ENCODE measurements at places on chromosomes 2 and 18.

DNA sequence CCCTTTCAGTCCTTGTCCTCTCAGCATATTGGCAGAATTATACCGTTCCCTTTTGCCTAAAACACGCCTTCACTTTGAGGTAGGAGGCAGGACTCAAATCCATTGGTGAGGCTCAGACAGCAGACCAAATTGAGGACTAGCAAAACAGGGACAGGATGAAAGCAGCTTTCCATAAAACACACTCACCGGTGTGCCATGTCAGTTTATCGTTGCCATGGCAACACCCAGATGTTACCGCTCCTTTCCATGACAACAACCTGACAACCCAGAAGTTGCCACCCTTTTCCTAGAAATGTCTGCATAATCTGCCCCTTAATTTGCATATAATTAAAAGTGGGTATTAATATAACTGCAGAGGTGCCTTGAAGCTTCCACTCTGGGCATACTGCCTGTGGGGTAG is 730.4 kb downstream of the METTL4 start:
- no peak for DNase-seq

DNA sequence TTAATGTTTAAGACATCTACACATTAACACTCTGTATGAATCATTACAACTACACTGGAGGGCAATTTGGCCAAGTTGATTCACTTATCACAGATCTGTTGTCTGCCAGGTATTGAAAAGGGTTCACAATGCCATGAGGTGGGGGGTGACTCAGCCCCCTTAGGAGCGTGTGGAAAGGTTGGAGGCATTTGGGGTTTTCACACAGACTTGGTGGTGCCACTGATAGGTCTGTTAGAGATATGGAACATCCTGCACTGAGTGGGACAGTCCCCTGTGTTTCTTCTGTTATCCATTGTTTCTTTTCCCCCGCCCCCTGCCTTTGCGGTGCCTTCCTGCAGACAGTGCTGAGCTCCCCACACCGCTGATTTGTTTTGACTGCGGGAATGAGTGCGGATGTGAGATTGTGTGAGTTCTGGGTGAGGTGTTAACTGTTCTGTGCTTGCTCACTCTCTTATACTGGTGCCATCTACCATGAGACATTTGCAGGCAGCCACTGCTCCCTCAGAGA is 9.3 kb upstream of the TSN start:
- no peak for DNase-seq

DNA sequence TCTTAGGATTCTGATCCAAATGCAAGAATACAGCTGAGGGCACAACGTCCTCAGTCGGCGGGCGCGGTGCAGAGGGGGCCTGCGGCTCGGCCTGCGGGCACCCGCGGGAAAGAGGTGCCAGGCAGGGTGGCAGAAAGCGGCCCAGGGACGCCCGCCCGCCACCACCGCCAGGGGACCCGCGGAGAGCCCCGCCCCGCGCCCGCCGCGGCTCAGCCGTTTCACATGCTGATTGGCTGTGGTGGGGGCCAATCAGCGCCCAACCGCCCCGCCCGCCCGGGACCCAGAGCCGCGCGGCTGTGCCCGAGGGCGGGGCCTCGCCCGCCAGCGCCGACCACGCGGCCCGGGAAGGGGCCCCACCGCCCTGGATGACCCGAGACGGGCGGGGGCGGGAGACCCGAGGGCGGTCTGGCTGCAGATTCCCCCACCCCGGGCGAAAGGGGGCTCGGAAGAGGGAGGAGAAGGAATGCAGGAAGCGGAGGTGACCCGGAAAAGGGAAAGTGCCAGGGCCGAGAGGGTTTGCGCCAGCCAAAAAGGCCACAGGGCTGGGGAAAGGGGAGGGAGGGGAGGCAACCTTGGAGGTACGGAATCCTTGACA is 8.0 kb downstream of the IRS1 start:
- DNase-seq = peak; percentile 89

DNA sequence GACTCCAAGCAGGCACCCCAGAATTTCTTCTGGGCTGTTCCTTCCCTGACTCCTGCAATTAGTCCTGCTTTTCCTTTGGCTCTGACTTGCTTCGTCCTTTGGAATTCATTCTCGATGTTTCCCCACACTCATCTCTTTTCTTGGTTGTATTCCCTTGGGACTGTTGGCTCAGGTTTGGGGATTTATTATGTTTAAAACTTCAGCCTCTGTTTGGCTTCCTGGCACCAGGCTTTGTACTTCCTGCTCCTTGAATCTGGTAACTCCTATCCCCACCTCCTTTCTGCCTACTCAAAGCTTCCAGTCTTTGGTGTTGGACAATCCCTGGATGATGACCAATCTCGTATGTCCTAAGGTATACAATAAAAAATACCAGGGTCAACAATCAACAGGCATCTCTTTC is 1.8 kb upstream of the KCNE4 start:
- DNase-seq = no peak

GRCh38 chr2:133166031-133166430 is 402.2 kb downstream of the NCKAP5 start:
- no peak for DNase-seq

GRCh38 chr2:119181391-119181790 is 22.8 kb upstream of the C1QL2 start:
- DNase-seq = no peak

- DNase-seq = no peak
These were observed 811.2 kb downstream of the RNF144A start for GRCh38 chr2:7728388-7728787.

DNA sequence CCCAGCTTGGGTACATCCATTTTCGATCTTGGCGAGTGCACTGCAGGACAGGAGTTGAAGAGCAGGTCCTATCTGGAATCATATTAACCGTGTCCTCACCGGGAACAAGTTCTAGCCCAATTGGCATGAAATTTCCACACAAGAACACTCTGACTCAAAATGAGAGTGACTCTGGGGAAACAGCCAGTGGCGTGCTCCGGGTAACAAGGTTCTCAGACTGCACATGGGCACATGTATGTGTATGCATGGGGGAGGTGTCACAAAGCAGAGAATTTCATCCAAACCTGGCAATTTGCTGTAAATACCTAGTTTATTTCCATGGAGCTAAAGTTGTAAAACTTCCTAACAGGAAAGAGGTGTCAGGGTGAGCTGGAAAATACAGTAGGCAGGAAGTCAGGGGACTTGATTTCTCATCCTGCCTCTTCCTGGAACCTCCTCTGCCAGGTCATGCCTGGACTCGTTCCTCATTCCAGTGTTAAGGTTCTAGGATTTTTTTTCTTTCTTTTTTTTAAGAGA is 1.7 kb downstream of the TUBB6 start:
- DNase-seq = no peak

DNA sequence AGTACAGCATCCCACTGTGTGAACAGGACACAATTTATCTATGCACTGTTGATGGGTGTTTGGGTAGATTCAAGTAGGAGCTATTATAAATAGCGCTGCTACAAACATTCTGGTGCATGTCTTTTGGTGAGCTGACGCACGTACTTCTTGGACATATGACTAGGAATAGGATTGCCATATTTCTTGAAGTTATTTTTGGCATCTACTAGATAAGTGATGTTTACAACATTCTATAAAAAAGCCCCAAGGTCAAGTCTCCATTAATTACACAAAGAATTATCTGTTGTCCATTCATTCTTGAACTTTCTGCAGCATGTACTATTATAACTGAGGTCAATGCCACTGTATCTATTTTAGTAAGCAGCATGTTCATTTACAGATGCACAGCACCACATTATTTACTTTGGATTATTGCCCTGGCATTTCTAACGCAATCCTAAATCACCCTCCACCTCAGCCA is 225.5 kb upstream of the TMEM200C start:
- DNase-seq = no peak

DNA sequence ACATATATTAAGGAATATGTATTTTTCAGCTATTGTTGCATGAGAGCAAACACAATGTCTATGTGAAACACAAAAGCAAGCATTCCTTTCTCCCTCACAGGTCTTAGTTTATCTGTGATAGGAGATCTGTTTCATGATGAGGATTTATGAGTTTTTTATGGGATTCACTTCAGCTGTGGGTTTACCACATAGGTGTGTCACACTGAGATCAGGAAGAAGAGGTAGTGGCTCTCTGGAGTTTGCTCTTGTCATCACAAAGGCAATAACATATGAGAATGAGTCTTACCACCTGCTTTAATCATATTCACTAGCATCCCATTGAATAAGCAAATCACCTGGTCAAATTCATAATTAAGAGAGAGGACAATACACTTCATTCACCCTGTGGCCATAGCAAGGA is 960.3 kb upstream of the SLC39A10 start:
- DNase-seq = no peak

- DNase-seq = no peak
These were observed 3.8 kb upstream of the SLC1A4 start for GRCh38 chr2:64985447-64985846.

- DNase-seq = no peak
These were observed 841.0 kb downstream of the RNF144A start for GRCh38 chr2:7758073-7758759.

DNA sequence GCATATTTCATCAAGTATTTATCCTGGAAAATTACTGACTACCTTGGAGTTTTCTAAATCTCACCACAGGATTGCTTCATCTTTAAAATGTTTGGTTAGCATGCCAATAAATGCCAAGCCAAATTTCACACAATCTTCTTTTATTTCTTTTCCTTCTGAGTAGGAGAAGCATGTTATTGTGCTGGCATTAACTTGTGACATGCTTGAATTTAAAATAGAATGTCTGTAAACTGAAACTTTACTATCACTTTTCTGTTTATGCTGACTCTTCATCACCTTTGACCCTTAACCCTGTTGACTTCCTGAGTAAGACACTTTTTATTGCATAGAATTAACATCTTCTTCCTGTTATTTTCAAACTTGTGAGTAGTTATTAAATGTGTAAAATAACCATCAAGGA is 56.2 kb upstream of the LRRTM4 start:
- DNase-seq = no peak

- DNase-seq = no peak
These were observed 586.6 kb upstream of the KLHL29 start for GRCh38 chr2:22798386-22798785.

DNA sequence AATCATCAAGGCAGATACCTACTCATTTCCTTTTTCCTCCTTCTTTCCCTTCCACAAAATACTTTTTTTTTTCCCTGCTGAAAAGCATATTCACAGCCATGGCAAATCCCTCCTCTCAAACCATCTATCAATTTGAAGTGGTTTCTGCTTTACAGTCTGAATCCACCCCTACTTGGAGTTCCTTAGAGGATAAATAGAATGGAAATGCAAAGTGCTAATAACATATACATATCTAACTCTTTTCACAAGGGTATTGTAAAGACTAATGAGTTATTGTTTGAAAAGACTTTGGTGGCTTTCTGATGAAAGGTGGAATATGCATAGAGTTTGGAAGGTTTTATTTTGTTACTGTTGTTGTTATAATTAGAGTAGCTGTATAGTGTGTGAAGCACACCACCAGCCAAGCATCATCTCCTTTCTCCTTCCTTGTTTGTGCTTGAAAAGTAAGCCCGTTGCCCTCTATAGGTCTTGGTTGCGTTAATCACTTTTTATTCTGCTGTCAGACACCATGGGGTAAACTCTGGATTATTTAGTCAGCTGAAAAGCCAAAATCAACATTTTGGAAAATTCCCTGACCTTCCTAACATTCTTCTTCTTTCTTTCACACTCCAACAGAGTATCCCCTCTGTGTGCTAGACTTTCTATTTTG is 2126.9 kb upstream of the CELF4 start:
- DNase-seq = no peak

DNA sequence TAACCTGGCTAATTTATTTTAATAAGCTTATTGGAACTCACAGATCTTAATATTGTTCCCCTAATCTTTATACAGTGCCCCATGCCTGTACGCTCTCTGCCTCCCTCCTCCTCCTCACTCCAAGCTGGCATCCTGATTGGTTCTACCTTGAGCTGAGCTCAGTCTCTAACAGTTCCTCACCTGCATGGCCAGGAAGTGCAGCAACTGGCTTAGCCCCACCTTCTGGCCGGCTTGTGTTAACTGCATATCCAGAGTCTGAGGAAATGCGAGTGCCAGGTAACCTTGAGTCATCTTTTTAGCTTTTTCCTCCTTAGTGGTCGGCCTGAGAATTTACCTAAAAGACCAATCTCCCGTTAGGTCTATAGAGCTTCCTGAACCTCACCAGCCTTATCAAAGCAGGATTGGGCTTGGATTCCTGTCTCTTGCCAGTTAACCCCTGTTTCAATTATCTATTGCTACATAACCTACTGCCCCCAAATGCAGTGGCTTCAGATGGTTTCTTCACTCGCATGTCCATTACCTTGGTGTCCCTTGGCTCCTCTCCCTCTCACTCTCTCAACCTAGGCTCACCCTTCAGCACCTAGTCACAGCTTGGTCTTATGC is 89.5 kb upstream of the STK39 start:
- DNase-seq = peak; percentile 28

DNA sequence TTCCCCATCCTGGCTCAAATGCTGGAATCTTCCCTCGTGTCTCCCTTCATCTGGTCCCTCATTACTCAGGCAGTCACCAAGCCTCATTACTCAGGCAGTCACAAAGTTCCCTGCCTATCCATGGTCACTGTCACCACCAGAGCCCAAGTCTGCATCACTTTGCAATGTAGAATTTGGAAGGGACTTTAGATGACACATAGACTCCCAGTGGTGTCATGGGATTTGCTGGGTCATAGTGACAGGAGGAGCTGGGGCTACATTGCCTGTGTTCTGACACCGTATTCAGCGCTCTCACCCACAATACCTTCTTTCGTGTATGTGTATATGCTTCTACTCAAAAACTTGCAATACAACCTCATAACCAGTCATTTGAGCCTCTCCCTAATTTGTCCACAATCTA is 2.1 kb upstream of the EMILIN1 start:
- no peak for DNase-seq

- no peak for DNase-seq
These were observed 1.1 kb downstream of the ACTG2 start for GRCh38 chr2:73893764-73894474.

DNA sequence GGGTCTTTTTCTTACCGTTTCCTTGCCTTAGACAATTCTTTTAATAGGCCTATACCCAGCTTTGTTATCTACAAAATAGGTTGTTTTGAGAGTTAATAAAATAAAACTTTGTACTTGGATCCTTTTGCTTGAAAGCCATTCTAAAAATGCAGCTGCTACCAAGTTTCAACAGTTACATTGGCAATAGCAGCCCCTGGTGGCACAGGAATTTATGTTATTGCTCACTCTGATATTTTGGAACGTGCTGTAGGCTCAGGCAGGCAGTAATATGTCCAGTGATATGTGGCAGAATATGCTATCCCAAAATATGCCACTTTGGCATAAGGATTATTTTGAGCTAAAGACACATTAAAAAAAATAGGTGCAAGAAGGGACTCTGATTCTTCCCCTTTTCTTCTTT is 6.7 kb upstream of the COMMD1 start:
- no peak for DNase-seq

DNA sequence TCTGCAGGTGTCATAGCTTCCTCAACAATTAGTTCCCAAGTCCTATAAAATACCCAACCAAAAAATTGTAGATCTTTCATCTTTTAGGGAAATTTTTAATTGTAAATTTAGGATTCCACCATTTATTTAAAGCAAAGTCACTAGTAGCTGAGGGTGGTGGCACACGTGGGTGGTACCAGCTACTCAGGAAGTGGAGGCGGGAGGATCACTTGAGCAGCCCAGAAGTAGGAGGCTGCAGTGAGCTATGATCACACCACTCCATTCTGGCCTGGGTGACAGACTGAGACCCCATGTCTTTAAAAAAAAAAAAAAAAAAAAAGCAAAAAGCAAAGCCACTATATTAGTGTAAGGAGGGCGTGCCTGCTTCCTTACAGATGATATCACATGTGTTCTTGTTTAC is 60.3 kb upstream of the GREB1L start:
- no peak for DNase-seq

Data from T-helper 17 cell (primary cell).